Tibial nerve (tissue), 4 donors: ENCODE measurements at places on chromosomes 7 and 10.

DNA sequence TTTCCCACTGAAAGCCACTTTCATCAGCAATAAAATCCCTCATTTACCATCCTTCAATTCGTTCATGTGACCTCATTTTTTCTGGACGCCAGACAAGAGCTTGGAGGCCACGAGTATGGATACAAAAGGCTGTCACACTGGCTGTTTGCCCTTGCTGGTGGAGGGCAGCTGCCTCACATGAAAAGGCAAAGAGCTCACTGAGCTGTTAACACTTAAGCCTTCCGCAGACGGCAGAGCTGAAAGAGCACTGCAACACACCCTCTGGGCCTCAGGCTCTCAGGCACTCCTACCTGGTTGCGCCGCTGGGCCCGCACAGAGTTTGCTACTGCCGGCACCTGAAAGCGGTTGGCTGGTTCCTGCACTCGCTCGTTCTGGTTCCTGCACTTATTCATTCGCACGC lies 193.5 kb downstream of the CFTR start:
- DNase-seq: no peak

- DNase-seq: no peak
Observed at GRCh38 chr10:116730464-116731260, 11.7 kb downstream of the HSPA12A start.

GRCh38 chr10:47331491-47331890 lies 9.2 kb downstream of the GDF2 start:
- no peak for DNase-seq

GRCh38 chr7:142836426-142836825 lies 18.4 kb upstream of the EPHB6 start:
- DNase-seq: no peak

DNA sequence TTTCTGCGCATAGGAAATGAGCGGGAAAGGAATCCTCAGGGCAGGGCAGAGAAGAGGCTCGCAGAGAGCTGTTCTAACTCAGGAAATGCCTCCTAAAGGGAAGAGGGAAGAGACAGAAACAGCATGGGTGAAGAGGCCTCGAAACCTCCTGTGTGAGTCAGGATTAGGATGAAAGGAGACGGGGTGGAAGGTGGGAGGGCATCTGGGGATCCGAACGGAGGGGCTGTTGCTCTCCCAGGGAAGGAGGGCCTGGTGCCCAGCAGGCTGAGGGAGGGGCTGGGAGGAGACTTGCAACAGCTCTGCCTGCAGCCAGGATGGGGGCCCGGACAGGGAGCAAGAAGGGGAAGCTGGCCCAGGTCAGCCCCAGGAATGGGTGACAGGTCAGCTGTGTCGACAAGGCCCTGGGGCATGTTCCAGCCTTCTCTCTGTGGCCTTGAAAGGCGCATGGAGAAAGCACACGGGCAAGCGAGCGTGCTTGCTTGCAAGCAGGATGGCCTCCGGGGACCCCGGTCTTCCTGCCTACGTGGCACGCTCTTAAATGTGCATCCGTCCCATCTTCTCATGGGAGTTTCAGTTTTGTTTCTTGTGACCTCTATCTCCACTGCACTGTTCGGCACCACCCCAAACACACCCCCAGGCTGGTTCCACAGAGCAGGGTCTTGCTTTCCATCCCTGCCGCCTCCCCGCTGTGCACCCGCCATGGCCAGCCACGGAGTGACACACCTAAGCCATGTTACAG lies 63.5 kb downstream of the HIPK2 start:
- DNase-seq: no peak
